ENCODE measurements at places on chromosomes 1 and 21.

GRCh38 chr21:33168886-33169285, 60.9 kb upstream of the IFNAR2 start:
- DNase-seq = no peak

DNA sequence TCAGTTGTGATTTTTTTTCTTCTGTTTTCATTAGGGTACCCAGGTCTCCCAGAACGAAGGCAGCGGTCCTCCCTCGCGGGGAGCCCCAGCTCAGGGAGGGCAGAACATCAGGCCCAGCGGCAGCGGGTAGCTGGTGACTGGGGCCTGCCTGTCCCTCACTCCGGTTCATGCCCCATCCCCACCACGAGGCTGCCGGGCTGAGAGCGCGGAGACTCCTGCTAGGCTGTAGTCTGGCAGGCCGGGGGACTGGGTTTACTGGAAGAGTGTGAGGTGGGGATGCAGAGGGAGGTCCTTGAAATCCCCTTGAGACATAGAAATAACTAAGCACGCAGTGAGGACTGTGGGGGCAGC, 10.5 kb downstream of the BRINP2 start:
- DNase-seq = no peak

DNA sequence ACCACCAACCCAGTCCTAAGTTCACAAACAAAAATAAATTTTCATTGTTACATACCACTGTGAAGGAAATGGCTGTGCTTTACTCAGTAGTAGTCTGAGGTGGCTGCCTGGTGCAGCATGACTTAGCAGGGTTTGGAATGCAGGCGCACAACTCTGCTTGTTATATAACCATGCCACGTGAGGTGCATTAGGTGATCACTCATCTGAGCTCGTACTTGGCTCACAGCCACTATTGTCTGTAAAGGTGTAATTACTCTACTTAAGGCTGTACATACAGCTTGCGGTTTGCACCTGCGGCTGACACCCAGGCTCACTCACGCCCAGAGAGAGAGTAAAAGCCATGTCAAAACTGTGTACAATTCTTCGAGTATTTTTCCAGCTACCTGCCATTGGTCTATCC, 599.4 kb downstream of the LTN1 start:
- DNase-seq = no peak

DNA sequence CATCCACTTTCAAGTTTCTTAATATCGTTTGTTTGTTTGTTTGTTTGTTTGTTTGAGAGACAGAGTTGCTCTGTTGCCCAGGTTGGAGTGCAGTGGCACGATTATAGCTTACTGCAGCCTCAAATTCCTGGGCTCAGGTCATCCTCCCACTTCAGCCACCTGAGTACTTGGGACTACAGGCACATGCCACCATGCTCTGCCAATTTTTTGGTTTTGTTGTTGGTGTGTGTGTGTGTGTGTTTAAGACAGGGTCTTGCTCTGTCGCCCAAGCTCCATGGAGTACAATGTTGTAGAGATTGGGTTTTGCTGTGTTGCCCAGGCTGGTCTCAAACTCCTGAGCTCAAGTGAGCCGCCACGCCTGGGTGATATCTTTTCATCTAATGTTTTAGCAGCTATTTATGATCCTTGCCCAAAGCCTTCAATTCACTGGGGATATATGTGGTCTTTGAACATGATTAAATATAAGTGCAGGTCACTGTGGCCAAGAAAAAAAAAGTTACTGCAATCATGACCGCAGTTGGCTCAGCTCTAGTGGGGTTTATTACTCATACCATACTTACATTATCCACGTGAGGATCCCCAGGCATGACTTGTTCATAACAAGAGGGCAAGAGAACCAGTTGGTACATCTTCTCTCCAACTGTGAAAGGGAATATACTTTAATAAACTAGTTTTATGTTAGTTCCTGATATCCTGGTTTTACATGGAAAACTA, 8.0 kb downstream of the RRP1B start:
- DNase-seq = peak; percentile 19

- DNase-seq = no peak
These were observed 14.0 kb downstream of the PRR9 start for GRCh38 chr1:153231363-153231762.

DNA sequence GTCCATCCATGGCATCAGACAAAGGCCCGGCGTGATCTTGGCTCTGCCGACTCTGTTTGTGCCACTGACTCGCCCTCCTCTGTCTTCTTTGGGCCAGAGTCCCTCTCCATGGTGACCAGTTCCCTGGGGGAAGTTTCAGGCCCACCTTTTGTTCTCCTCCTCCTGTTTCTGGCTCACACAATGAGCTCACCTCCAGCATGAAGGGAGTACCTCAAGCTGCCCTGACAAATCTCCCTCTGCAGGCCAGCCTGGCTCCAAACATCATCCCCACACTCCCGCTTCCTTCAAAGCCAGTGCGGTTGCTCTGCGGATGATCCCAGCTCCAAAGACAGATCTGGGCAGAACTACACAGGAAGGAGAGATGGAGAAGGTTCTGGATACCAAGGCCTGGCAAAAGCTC, 576.6 kb downstream of the NPHP4 start:
- no peak for DNase-seq

- peak; percentile 19 for DNase-seq
These were observed 32.8 kb upstream of the AJAP1 start for GRCh38 chr1:4621646-4622045.

DNA sequence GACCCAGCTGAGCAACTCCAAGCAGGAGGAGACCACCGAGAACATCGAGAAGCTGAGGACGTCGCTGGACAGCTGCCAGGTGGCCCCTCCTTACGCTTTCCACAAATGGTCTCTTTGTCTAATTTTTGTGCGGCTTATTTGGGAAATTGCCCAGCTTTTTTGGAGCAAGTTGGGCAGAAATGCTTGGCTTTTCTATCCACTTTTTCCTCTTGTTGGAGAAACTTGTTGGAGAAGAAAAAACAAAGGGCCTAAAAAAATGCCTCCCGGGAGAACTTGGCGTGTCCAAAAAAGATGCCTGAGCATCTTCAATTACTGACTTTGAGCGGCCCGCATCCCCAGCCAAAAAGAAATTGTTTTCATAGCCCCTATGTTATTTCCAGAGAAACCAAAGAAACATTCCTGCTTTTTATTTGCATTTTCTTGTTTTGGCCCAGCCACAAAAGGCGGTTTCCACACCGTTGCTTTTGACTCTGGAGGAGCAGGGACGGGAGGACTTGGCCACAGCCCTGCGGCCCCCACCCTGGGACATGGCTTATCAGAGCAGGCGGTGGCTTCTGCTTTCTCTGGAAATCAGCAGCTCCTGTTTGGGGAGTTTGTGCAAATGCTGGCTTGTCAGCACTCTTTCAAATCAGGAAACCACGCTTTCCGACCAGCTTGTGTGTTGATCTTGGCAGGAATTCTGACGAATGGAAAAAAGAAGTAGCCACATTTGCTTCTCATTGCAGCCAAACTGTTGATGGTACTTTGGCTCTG, 81.2 kb upstream of the EFHD2 start:
- DNase-seq = peak; percentile 80

- DNase-seq = no peak
These were observed 2.7 kb downstream of the CSRP1 start for GRCh38 chr1:201504179-201504631.

DNA sequence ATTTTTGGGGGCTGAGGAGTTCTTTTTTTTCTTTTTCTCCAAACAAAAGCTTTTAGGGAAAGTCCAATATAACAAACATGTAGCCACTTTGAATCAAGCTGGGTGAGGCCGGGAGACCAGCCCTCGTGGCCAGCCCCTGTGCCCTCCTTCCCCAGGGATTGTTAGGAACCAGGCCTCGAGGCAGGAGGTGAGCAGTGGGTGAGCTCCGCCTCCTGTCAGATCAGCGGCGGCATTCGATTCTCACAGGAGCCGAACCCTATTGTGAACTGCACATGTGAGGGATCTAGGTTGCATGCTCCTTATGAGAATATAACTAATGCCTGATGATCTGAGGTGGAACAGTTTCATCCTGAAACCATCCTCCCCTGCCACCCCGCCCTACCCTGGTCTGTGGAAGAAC, 41.8 kb upstream of the TTC22 start:
- no peak for DNase-seq

DNA sequence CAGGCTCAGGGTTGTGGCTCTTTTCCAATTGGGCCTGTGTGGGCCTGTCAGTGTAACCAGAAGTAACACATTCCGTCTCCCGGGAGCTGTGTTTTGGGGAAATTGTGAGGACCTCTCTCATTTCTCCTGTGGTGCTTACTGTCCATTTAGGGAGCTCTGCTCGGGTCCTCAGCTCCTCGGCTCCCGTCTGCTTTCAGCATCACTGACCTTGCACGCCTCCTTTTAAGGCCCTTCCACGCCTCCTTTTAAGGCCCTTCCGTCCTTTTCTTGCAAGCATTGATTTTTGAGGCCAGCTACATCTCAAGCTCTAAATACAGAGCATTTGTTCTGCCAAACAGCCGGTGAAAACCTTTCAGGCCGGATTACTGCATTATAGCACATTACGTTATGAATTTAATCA, 9.7 kb downstream of the CA6 start:
- DNase-seq = no peak

- no peak for DNase-seq
These were observed 134.1 kb upstream of the ADGRL2 start for GRCh38 chr1:81666586-81666985.

GRCh38 chr1:109850194-109850593, 60.5 kb upstream of the CSF1 start:
- peak; percentile 80 for DNase-seq

GRCh38 chr1:223739366-223740037, 27.2 kb downstream of the CAPN2 start:
- no peak for DNase-seq

DNA sequence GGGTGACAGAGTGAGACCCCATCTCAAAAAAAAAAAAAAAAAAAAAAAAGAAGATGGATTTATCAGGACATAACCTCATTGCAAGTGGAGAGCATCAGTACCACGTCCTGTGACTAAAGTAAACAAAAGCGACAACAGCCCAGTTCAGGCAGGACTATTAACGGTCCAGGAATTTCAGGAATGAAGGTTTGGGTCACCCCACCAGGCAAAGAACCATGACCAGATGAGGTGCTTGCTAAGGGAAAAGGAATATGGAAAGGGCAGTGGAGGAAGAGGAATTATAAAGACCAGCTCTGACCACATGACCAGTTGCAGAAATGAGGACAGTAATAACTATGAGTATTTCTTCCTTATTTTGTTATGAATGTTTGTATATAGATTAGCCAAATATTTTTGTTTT, 35.4 kb upstream of the EIF4G3 start:
- no peak for DNase-seq

- DNase-seq = peak; percentile 78
These were observed 7.1 kb upstream of the ITGB2 start for GRCh38 chr21:44927587-44928461.

DNA sequence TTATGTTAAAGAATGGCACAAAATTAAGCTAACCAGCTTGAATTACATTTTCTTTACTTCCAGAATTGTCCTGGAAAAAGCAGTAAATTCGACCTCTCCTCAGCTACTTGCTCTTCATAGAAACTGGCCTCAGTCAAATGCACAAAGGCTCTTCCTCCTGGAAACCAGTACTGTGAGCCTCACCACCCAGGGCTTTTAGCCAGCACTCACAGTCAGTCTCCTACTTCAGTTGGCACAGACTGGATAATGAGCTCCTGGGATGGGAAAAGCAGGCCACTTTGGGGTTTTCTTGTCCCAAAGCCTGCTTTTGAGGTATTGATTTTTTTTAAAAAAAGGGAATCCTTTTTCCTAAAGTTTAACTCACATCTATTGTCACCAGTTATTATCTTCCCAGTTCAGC, 40.4 kb downstream of the SCYL3 start:
- no peak for DNase-seq

Measured in hematopoietic multipotent progenitor cell treated with erythropoietin and hydrocortisone succinate and interleukin-3 and kit ligand, for 4 days (in vitro differentiated cells).